ACHN (cell line): ENCODE measurements at places on chromosomes 4 and X.

DNA sequence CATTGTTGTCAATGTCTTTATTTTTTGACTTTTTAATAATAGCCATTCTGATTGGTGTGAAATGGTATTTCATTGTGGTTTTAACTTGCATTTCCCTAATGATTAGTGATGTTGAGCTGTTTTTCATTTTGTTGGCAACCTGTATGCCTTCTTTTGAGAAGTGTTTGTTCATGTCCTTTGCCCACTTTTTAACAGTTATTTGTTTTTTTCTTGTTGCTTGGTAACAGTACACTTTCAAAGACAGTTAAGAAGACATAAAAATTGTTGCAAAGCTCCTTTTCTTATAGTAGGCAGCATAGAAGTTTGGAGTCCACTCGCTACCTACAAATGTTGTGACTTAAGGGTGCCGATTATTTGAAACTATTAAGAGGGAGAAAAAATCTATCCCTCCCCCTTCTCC, 48.7 kb upstream of the SLC7A11 start:
- DNase-seq = no peak

DNA sequence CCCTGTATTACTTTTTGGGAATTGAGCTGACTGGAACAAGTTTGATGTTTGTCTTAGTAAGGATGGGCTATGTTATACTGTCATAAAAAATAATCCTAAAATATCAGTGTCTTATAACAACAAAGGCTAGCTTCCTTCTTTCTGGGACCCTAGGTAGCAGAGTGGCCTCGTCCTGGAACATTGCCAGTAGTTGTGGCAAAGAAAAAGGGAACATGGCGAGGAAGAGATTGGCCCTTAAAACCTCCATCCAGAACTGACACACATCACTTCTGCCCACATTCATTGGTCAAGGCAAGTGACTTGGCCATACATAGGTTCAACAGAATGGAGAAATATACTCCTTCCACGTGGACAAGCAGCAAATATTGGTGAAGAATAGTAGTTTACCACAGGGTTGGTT, 287.9 kb downstream of the PPP1R2C start:
- no peak for DNase-seq

DNA sequence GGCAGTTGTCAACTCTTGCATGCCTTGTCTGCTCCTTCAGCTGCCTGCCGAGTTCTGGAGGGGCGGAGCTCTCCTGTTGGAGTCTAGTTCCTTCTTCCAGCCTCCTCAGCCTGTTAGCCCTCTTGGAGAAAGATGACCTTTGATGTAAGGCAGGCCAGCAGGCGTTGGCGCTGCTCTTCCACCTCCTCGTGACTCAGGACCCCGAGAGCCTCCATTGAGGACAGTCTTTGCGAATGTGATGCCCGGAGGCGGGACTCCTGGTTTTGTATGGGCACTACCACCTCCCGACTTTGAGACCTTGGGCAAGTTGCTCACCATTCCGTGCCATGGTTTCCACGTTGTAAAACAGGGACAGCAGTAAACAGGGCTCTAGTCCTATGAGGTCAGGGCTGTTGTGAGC, 108.3 kb downstream of the TENM3 start:
- no peak for DNase-seq

DNA sequence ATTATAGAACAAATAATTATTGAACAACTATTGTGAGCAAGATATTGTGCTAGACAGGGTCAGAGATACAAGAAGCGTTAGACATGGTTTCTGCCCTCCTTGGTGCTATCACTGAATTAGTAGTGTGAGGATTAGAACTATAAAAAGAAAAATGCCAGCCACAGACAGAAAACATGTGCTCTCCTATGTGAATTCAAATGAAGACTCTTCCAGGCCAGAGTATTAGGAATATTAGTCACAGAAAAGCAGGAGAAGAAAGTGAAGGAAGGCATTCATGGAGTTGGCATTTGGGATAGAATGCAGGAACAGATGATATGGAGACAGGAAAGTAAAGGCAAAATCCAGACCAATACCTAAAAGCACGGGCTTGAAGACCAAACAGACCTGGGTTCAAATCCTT, 179.6 kb upstream of the TENM3 start:
- DNase-seq = no peak

- DNase-seq = no peak
Observed at GRCh38 chrX:12026481-12026880, 111.8 kb upstream of the FRMPD4 start.
